GM04504 (cell line): ENCODE measurements at places on chromosomes 12 and 14.

DNA sequence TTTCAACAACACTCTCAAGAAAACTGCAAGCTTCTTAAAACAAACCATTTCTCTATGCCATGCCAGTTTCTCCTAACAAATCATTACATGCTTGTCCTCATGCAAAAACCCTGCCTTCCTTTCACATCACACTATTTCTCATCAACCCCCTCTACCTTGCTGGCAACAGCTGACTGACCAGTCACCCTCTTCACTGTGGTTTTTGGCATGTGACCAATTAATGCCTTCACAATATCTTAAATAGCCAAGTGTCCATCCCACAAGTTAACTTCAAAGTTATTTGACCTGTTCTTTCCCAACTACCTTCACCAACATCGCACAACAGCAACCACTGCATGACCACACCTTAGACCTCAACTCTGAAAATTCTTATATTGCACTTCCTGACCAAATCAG, 159.6 kb downstream of the CEP128 start:
- DNase-seq = no peak

GRCh38 chr14:20383636-20384035, 29.7 kb downstream of the TEP1 start:
- DNase-seq = no peak

GRCh38 chr12:20865873-20866272, 55.4 kb downstream of the SLCO1B3 start:
- DNase-seq = no peak

GRCh38 chr14:92615451-92615850, 101.9 kb downstream of the RIN3 start:
- DNase-seq = no peak

DNA sequence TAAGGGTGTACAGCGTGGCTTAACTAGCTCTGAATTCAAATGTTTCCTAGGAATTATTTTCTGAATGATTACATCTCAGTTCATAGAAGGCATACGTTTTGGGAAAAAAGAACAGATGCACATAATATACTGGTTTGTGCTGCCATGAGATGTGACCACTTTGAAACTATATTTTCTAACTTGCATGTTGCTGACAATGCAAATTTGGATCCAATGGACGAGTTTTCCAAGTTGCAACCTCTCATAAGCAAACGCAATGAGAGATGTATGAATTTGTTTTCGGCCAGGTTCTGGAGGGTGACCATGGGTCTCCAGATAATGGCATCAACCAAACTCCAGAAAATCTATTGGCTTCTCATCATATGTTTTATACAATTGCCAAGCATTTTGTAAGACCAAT, 1445.4 kb downstream of the AACS start:
- no peak for DNase-seq

- DNase-seq = no peak
Measured at GRCh38 chr14:104243200-104243599, 104.8 kb downstream of the KIF26A start.

DNA sequence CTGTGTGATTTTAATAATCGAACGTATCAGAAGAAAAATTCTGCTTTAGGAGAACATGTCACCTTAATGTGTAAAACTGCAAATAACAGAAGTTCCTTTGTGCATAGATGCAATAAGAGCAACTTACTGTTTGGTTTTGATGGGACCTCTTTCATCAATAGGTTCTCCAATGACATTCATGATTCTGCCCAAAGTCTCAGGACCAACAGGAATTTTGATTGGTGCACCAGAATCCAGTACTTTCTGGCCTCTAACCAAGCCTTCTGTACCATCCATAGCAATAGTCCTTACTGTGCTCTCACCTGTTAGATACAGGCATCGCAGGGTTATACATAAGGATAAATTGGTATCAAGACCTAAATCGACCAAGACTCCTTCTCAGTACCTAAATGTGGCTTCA, 1.1 kb downstream of the ATP5F1B start:
- no peak for DNase-seq

GRCh38 chr14:52660832-52661231, 34.5 kb downstream of the ERO1A start:
- no peak for DNase-seq

GRCh38 chr12:23851602-23852001, 97.9 kb downstream of the SOX5 start:
- no peak for DNase-seq

- no peak for DNase-seq
Measured at GRCh38 chr12:120078868-120079267, 37.7 kb downstream of the RAB35 start.

DNA sequence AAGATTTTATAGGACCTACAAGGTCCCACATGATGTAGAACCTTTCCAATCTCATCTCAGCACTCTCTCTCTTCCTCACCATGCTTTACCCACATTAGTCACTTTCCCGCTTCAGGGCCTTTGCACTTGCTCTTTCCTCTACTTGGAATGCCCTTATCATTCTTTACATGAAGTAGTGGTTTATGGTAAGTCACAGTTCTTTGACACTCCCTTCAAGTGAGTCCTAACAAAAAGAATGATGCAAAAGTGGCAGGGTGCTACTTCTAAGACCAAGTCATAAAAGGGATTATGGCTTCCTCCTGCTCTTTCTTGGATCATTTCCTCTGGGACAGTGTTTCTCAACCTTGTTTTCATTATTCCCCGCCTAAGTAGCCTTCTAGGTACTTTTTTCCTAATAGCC, 13.1 kb downstream of the TMBIM4 start:
- no peak for DNase-seq

- no peak for DNase-seq
Measured at GRCh38 chr12:94284046-94284445, 135.7 kb downstream of the PLXNC1 start.

DNA sequence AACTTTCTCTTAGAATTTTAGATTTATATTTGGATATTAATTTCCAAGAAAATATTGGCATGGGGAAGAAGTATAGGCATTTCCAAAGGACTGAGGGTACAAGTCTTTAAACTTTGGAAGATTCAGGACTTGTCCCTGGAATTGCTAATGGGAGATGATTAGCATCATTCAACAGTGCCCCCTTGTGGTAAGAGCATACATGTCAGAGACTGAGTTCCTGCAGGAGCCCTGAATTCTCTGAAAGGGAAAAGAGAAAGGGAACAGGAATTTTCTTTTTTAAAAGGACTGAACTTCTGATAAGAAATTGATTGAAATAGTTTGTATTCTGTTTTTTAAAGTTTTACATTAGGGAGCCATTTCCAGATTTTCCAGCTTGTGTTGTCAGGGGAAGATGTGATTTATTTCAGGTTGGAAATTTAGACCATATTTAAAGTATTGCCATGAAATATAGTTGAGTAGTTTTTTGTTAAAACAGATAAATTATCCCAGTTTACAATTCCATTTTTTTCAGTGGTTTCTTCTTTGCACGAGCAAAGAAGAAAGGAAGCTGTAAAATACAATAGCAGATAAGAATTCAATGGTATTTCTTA, 44.0 kb upstream of the REP15 start:
- DNase-seq = peak; percentile 64

DNA sequence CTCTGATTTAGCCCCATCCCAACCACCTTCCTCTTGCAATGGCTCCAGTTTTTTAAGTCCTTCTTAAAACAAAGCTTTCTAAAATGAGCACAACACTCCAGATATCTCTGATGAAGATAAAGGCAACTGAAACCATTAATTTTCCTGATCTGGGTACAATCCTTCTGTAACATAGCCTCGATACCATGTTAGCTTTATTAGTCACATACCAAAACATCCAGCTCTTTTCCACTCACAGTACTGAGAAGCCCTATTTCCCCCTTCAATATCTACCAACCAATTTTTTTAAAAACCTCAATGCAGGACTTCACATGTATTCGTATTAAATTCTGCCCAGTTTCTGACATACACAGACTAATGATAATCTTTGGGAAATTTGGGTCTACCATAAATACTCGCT, 105.9 kb downstream of the MED13L start:
- DNase-seq = no peak

DNA sequence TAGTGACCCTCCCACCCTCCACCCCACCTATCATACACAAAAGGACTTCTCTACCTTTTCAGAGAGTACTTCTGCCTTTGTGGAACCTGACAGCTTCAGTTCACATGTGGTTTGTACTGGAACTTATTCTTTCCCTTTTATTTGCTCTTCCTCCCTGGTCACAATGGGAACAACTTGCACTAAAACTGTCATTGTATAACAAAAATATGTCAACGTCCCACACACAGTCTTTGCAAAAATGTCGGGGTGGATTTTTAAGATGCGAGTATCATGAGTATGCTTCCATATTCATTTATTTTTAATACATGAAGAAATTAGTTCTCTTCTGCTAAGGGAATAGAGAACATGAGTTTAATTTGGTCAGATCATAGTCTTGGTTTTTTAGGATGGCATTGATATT, 45.6 kb upstream of the NELL2 start:
- DNase-seq = no peak

DNA sequence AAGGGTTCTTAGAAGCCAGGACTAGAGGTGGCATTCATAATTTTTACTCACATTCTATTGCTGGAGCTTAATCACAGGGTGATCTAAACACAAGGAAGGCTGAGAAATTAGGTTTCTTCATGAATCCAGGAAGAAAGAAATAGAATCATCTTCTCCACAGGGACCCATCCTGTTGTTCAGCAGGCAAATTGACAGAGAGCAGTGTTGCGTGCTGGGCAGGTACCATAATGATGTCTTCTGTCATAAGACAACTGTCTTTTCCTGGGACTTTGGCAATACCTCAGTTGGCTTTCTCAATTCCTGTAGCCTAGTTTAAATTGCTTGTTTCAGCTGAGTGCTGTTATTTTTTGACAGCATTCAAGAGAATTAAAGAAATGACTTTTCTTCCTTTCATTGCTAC, 468.0 kb upstream of the SYT1 start:
- no peak for DNase-seq

GRCh38 chr12:26937443-26937862, 328 bp downstream of the INTS13 start:
- no peak for DNase-seq

- peak; percentile 24 for DNase-seq
Measured at GRCh38 chr12:27284751-27285150, 40.7 kb downstream of the STK38L start.

- DNase-seq = no peak
Measured at GRCh38 chr12:122215771-122216170, 10.1 kb downstream of the DIABLO start.

DNA sequence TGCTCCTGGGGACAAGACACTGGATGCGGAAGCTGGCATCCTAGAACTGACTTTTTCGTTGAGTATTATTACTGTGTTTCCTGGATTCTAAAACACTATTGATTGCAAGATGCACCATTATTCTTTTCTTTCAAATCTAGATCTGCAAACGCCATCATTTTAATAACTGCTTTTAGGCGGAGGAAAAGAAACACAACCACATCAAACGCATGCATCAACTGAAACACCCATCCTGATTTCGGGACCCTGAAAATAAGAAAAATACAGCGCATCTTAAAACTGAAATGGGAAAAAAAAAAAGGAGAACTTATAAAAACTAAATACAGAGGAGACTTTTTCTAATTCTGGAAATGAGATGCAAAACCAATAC, 103.7 kb upstream of the MAX start:
- DNase-seq = no peak

- DNase-seq = no peak
Measured at GRCh38 chr14:68530443-68530842, 262.4 kb downstream of the ZFP36L1 start.

DNA sequence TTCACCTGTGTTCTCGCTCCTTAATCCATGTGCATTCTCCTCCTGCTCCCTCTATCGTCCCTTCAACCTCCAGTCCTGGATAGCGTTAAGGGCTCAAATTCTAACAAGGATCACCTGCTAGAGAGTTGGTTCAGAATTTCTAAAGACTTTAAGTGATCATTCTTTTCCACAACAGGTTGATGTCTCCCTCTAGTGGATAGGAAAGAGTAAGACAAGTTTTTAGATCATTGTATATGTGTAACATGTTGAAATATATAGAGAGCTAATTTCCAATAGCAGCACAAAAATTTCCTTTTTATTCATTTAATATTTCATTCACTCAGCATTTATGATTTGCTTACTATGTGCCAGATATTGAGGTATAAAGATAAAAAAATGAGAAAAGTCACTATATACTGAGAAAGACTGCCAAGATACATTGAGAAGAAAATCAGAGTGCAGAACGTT, 9.3 kb upstream of the ESR2 start:
- DNase-seq = peak; percentile 28
